ENCODE measurements at places on chromosomes 13 and 19. TPM values are rescaled to one million over a fixed set of nuclear protein-coding genes. Genes with fewer than 3 reads are reported as not detected.

GRCh38 chr13:114035583-114036531 lies 62.0 kb upstream of the C13orf46 start:
- no peaks in the 10 kb centered on the region for H3K36me3 ChIP-seq
- H3K27ac ChIP-seq, result no peak overlapping the region
- no peak for DNase-seq
- H3K4me1 ChIP-seq, result no peaks in the 10 kb centered on the region

GRCh38 chr13:99045396-99045795 lies 67.5 kb upstream of the DOCK9 start:
- no peak overlapping the region for H3K27ac ChIP-seq
- no peaks in the 10 kb centered on the region for H3K27me3 ChIP-seq
- H3K36me3 ChIP-seq, result no peaks in the 10 kb centered on the region
- no peak overlapping the region for H3K4me3 ChIP-seq

- peak overlapping the region; percentile 96 for H3K4me3 ChIP-seq
- DNase-seq, result peak; percentile 72
- H3K27ac ChIP-seq, result peak overlapping the region; percentile 96
Observed at GRCh38 chr13:106566641-106567473, 1.1 kb downstream of the ARGLU1 start.

GRCh38 chr19:16366433-16367260 lies 42.0 kb downstream of the KLF2 start:
- no peak overlapping the region for H3K4me3 ChIP-seq
- H3K4me1 ChIP-seq, result peaks cover 13% of the 10 kb centered on the region
- no peak overlapping the region for H3K27ac ChIP-seq
- H3K27me3 ChIP-seq, result no peaks in the 10 kb centered on the region
- no peak for DNase-seq

- H3K4me1 ChIP-seq, result no peaks in the 10 kb centered on the region
- H3K36me3 ChIP-seq, result no peaks in the 10 kb centered on the region
- H3K4me3 ChIP-seq, result peak overlapping the region; percentile 66
- no peaks in the 10 kb centered on the region for H3K27me3 ChIP-seq
- no peak overlapping the region for H3K27ac ChIP-seq
Observed at GRCh38 chr13:32316501-32316900, 1.2 kb downstream of the BRCA2 start.

- H3K36me3 ChIP-seq, result no peaks in the 10 kb centered on the region
- peak overlapping the region; percentile 72 for H3K27ac ChIP-seq
- H3K4me3 ChIP-seq, result no peak overlapping the region
- peaks cover 25% of the 10 kb centered on the region for H3K4me1 ChIP-seq
- DNase-seq, result peak; percentile 95
- H3K27me3 ChIP-seq, result no peaks in the 10 kb centered on the region
Observed at GRCh38 chr19:18373892-18374629, 11.9 kb upstream of the GDF15 start.

DNA sequence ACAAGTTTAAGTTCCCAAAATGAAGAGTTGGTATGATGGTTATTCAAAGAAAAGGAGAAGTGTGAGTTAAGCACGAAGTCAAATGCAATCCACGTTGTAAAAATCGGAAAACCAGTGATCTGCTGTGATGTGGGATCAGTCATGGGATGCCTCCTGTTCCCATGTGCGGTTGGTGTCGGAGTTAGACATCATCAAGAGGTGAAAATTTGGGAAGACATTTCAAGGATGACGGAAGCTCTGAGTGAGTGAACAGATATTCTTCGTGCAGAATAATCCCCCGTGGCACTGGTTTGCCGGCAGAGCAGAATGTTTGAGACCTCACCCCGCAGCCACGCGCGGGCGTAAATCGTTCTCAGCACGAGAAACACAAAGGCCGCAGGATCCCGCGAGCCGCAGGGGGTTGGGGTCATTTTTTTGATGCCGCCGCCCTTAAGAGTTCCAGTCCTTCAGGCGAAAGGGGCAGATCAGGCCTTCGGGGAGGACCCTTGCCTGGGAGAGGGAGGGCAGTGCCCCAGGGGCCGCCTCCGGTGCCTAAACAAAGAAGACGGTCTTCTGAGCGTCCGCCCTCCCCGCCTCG lies 13.7 kb upstream of the SOX1 start:
- H3K27me3 ChIP-seq, result peaks cover 85% of the 10 kb centered on the region
- H3K36me3 ChIP-seq, result no peaks in the 10 kb centered on the region
- no peaks in the 10 kb centered on the region for H3K4me1 ChIP-seq
- no peak overlapping the region for H3K27ac ChIP-seq

- H3K27me3 ChIP-seq, result no peaks in the 10 kb centered on the region
- H3K27ac ChIP-seq, result no peak overlapping the region
- peaks cover 53% of the 10 kb centered on the region for H3K36me3 ChIP-seq
- DNase-seq, result peak; percentile 58
- H3K4me1 ChIP-seq, result no peaks in the 10 kb centered on the region
- H3K4me3 ChIP-seq, result no peak overlapping the region
Observed at GRCh38 chr19:4267101-4267900, 11.8 kb upstream of the SHD start.

- H3K4me3 ChIP-seq, result no peak overlapping the region
- no peaks in the 10 kb centered on the region for H3K27me3 ChIP-seq
- H3K27ac ChIP-seq, result no peak overlapping the region
- no peak for DNase-seq
Observed at GRCh38 chr19:947090-947706, 21.4 kb downstream of the ARID3A start.

GRCh38 chr13:101614491-101614890 lies 162.0 kb downstream of the ITGBL1 start:
- H3K27me3 ChIP-seq, result no peaks in the 10 kb centered on the region
- H3K27ac ChIP-seq, result no peak overlapping the region
- no peak for DNase-seq
- no peaks in the 10 kb centered on the region for H3K36me3 ChIP-seq

DNA sequence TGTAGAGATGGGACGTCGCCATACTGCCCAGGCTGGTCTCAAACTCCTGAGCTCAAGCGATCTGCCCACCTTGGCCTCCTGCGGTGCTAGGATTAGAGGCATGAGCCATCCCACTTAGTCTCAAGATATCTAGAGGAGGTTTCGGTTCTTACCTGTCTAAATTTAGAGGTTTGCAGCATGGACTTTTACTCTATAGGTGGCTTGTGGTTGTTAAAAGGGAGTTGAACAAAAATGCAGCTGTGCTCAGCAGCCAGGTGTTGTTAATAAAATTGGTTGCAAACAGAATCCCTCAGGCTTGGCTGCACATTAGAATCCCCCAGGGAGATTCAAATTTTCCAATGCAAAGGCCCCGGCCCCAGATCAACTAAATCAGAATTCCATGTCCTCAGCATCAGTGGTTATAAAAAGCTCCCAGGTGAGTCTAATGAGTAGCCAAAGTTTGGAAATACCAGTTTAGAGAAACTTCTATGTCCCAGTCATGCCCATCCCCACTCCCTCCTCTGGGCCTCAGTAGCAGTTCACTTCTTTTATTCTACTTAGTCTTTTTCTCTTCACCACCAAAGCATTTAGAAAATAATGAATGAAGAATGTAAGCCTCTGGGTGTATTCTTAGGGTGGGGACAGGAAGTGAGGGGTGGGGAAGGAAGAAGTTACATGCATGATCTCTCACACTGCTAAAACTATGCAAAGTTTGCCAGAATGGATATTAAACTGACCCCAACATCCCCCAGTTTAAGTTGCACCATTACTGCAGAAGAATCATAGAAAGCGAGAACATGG lies 471.0 kb downstream of the COG6 start:
- DNase-seq, result no peak
- no peaks in the 10 kb centered on the region for H3K4me1 ChIP-seq
- H3K4me3 ChIP-seq, result no peak overlapping the region
- no peak overlapping the region for H3K27ac ChIP-seq
- H3K36me3 ChIP-seq, result no peaks in the 10 kb centered on the region

DNA sequence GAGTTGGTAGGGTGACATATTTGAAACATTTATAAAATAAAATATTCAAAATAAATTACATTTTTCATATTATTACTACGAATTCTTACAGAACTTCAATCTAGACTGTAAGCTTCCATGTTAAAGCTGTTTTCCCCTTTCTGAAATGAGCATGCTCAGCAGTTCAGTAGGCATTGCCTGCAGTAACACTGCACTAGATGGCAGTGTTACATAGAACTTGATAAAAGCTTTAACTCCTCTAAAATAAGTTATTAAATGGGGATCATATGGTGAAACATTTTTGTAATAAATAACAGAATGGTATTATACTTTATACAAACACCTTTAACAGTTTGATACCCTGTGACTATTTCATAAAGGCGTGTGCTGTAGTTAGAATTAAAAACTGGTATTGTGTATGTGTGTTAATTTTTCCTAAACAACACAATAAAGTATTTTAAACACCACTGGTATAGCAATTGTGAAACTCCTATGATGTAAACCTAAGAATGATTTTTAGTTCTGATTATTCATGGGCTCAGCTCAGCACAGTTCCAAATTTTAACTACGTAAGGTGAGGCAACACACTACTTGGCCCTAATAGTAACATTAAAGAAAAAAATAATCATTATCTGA lies 11.6 kb upstream of the GPR18 start:
- peak; percentile 30 for DNase-seq
- no peaks in the 10 kb centered on the region for H3K27me3 ChIP-seq
- H3K36me3 ChIP-seq, result no peaks in the 10 kb centered on the region
- no peak overlapping the region for H3K4me3 ChIP-seq
- H3K4me1 ChIP-seq, result peaks cover 6% of the 10 kb centered on the region

GRCh38 chr13:111493468-111493867 lies 173.0 kb downstream of the TEX29 start:
- H3K4me3 ChIP-seq, result no peak overlapping the region
- H3K36me3 ChIP-seq, result no peaks in the 10 kb centered on the region
- H3K4me1 ChIP-seq, result no peaks in the 10 kb centered on the region
- no peaks in the 10 kb centered on the region for H3K27me3 ChIP-seq
- H3K27ac ChIP-seq, result no peak overlapping the region

- DNase-seq, result no peak
- no peak overlapping the region for H3K4me3 ChIP-seq
- no peak overlapping the region for H3K27ac ChIP-seq
- H3K4me1 ChIP-seq, result no peaks in the 10 kb centered on the region
- H3K36me3 ChIP-seq, result no peaks in the 10 kb centered on the region
- no peaks in the 10 kb centered on the region for H3K27me3 ChIP-seq
Observed at GRCh38 chr13:113560645-113561416, 23.7 kb upstream of the TFDP1 start.

GRCh38 chr19:34017601-34018000 lies 154.7 kb upstream of the LSM14A start:
- no peaks in the 10 kb centered on the region for H3K4me1 ChIP-seq
- DNase-seq, result no peak
- H3K27me3 ChIP-seq, result peaks cover 4% of the 10 kb centered on the region
- no peak overlapping the region for H3K27ac ChIP-seq
- H3K36me3 ChIP-seq, result no peaks in the 10 kb centered on the region

DNA sequence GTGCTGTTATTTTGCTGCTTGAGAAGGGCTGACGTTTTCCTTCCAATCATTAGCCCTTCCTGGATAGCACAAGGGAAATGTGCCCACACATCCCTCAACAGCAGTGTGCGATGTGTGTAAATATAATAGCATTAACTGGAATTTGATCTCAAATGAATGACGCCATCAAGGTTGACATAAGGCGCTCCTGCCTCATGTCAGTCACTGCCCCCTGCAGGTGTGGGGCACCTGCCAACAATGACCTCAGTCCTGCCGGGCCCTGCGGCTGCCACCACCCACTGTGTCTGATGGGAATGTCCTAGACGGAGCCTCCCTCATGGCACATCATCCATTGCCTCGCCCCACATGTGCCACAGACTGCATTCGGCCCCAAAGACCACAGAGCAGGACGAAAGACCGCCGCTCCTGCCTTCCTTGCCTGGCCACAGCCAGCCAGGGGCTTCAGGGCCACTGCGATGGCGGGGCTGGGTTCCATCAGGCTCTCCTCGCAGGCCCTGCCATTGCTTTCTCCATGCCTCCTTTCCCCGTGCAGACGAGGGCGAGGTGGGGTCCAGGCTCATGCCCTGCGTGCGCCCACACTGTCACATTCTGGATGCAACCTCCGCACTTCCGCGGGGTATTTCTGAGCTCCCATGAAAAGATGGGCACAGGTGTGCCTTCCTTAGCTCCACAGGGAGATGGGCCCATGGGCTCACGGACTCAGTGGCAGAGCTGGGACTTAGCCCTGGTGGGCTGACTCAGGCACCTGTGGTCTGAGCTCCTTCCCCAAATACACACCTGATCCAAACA lies 146.7 kb downstream of the SOX1 start:
- H3K4me1 ChIP-seq, result no peaks in the 10 kb centered on the region
- no peaks in the 10 kb centered on the region for H3K36me3 ChIP-seq
- H3K4me3 ChIP-seq, result no peak overlapping the region
- no peak for DNase-seq

DNA sequence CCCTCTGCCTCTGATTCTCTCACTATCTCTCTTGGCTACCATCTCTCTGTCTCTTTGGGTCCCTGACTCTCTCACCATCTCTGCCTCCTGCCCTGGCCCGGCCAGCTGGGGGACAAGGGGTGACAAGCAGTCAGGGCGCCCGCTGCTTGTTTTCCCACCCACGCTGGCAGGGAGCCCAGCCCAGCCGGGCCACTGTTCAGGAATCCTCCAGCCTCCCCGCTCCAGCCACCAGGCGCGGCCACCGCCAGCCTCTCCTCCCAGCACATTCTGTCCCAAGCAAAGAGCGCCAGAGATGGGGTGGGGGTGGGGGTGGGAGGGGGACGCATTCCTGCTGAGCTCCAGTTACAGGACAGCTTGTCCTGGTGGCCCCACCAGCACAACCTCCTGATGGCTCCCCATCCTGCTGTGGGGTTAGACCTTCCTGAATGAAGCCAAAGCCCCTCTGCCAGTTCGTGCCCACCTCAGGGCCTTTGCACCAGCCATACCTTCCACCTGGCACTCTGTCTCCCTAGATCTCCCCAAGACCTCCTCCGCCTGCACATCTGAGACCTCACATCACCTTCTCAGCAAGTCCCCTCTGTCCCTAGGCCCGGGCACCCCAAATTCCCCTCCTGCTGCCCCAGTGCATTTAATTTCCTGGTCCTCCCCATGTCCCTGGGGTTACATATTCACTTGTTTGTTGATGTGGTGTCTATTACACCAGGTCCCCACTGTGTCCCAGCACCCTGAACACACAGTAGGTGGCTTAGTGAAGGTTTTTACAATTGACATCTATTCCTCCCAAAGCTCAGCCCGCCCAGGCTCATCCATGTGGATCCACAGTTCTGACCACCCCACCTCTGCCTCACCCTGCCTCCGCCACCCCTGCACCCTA lies 12.5 kb downstream of the ARRDC2 start:
- no peak overlapping the region for H3K4me3 ChIP-seq
- peak; percentile 83 for DNase-seq
- no peaks in the 10 kb centered on the region for H3K27me3 ChIP-seq
- H3K36me3 ChIP-seq, result no peaks in the 10 kb centered on the region
- peaks cover 25% of the 10 kb centered on the region for H3K4me1 ChIP-seq

The KCNN1 gene
- total RNA-seq, result 0.69 TPM

The SLC10A2 gene
- total RNA-seq, result not detected

The SPRED3 gene
- 0.27 TPM for total RNA-seq

The ZNF576 gene
- total RNA-seq, result 20.6 TPM

The GADD45GIP1 gene
- 62.5 TPM for total RNA-seq

The ZNF358 gene
- total RNA-seq, result 12.8 TPM

The CABP5 gene
- not detected for total RNA-seq

The SYDE1 gene
- total RNA-seq, result 11.2 TPM

The TDRD3 gene
- total RNA-seq, result 22.3 TPM

The CLEC4M gene
- total RNA-seq, result 0.47 TPM

The PRTN3 gene
- not detected for total RNA-seq

The ZNF568 gene
- total RNA-seq, result 17.2 TPM

The ERICH6B gene
- total RNA-seq, result not detected

The LGI4 gene
- 3.0 TPM for total RNA-seq

The CGB7 gene
- total RNA-seq, result 0.15 TPM

The MAN2B1 gene
- total RNA-seq, result 69.3 TPM
